ENCODE measurements at places on chromosomes 3 and 15.

DNA sequence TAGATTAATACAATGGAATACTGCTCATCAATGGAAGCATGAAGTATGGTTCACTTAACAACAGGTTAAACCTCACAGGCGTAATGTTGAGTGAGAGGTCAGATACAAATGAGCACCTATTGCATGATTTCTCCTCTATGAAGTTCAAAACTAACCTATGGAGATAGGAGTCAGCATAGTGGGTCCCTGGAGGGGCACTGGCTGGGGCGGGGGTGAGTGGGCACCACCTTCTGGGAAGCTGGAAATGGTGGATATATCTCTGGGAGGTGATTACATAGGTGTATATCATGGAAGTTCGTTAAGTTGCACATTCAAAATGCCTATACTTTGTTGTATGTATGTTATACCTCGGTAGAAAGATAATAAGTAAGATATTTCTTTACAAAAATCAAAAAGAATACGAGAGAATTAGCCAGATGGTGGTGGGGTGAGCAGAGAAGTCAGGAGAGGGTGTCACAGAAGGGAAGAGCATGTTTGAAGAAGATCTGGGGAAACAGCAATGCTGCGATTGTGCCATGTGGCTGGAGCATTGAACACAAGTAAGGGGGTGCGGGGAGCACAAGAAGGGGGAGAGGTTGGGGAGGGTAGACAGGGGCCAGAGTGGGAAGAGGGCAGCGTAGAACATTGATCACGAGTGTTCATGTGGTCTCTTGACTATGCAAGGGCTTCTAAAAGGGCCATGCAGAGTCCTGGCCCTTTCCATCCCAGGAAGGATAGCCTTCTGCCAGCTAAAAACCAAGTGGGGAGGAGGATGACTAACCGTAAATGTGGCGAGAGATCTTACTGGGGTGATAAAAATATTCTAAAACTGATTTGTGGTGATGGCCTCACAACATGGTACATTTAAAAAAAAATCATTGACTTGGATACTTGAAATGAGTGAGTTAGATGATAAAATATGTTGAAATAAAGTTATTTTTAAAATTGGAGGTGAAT is 30.2 kb downstream of the ITGA11 start:
- DNase-seq = no peak

DNA sequence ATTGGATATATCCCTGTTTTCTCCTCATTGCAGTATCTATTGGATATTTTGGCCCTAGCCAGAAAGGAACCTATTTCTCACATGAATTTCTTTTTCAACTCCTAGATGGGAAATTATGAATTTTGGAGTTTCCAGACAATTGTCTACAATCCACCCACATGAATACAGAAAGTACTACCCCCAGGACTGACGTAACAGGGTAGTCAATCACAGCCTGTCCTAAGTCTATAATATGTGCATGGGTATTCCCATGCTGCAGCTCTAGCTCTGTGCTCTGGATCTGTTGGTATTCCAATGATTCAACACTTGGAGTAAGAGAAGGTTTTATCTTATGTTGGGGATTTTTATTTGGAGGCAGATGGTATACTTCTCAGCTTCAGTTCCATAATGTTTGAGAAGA is 393.1 kb upstream of the ARRDC4 start:
- no peak for DNase-seq

- DNase-seq = no peak
Measured at GRCh38 chr3:3587647-3587972, 211.6 kb upstream of the LRRN1 start.

DNA sequence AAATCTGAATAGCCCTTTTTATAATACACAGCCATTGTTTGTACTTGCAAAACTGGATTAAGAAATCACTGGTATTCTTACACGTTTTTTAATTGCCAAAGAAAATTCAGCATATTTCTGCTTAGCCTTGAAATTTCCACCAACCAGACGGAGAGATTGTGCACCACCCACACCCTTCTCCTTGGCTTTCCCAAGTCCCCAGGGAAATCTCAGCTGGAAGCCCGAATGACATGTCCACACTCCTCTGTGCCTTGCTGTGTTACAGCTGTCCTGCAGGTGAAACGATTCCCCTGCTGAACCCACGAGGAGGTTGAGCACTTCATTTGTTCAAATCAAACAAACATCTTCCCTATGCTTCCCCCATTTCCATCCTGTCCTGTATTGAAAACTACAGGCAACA is 49.6 kb upstream of the PPARG start:
- DNase-seq = no peak

DNA sequence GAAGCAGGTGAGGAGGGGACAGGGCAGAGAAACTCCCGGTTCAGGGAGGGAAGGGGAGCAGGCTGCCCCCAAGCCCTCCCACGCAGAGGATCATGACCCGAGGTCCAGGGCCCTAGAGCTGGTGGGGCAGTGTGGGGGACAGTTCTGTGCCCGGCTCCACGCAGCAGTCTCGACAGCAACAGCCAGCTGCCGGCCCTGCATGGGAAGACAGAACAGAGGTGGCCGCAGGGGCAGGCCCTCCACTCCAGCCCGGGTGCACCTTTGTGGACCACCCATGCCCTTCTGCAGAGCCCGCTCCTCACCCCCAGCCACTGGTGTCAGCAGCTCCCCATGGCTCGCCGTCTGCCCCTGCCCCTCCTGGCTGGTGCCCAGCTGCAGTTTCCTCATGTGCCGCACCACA is 7.7 kb downstream of the OGG1 start:
- no peak for DNase-seq

All from GM13977 (cell line).